ENCODE measurements at places on chromosomes 4 and X.

GRCh38 chrX:137427816-137428215, 138.1 kb upstream of the ZIC3 start:
- DNase-seq: no peak

GRCh38 chr4:47672696-47673095, 165.2 kb downstream of the CORIN start:
- DNase-seq: no peak

- DNase-seq: no peak
Observed at GRCh38 chr4:94338681-94339351, 3.8 kb downstream of the HPGDS start.

- no peak for DNase-seq
Observed at GRCh38 chr4:168621806-168622589, 125.1 kb downstream of the PALLD start.

DNA sequence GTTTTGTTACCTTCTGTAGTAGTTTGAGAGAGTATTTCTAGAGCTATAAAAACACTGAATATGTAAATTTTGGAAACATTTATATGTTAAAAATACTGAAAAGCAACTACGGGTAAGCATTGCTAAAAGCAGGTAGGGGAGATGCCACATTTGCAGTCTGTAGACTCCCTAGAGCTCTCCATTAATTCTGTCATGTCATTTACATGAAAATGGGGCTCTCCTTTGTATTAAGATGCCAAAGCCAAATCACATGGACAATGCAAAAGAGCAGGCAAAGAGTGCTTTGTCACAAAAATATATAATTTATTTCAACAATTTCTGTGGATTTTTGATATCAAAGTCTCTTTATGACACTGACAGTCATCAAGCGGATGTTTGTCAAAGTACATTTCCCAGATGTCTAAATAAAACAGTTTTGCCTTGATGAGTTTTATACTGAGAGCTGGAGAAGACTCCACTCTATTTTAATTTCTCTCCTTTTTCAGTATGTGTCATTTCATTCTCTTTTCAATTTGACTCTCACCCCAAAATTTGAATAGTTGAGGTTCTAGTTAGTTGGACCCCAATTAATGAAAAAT, 51.8 kb downstream of the LDB2 start:
- DNase-seq: no peak

GRCh38 chr4:118729287-118730286, 44.4 kb downstream of the METTL14 start:
- no peak for DNase-seq

GRCh38 chr4:53902786-53903185, 161.6 kb downstream of the CHIC2 start:
- no peak for DNase-seq

GRCh38 chr4:41050880-41051775, 163.2 kb downstream of the APBB2 start:
- no peak for DNase-seq

GRCh38 chr4:147518086-147518485, 37.2 kb downstream of the EDNRA start:
- DNase-seq: no peak

DNA sequence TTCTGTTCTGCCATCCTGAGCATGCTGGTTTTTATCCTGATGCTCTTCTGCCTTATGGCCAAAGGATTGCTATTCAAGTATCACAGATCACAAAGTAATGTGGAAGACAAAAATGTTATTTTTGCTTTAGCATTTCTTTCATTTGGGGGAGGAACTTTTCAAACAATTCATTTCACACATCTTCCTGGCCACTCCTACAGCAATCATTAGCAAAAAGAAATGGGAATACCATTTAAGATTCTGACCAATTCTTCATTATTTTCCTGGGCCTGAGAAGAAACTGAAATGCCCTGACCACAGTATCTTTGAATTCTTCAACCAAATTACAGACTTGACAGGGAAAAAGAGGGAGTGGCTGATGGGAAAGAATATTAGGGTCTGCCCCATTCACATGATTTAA, 38.0 kb upstream of the GRID2 start:
- no peak for DNase-seq

DNA sequence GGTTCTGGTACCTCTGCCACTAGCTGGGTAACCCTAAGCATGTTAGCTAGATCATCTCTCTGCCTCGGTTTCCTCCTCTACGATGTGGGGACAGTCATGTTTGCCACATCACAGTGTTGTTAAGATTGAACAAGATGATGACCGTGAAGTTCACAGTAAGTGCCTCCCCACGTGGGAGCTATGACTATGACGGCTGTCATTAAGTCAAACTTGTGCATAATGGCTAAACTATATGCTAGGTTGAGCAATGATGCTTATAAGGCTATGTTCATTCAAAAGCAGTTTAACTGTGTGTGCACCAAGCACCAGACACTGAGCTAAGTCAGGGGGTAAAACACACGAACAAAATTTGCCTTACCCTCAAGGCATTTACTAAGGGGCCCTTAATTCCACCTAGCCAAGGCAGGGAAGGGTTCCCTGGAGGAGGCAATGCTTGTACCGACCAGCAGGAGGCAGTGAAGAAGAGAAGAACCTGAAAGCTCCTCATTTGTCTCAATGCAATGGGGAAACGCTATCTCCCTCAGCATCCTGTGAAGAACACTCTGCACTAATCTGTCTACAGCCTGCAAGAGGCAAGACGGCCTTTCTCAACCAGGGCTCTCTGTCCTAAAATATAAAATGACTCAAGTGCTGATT, 52.9 kb downstream of the MAP7D2 start:
- DNase-seq: no peak

GRCh38 chr4:148954011-148954749, 512.0 kb upstream of the NR3C2 start:
- no peak for DNase-seq

- DNase-seq: no peak
Observed at GRCh38 chrX:42973321-42973720, 195.4 kb upstream of the PPP1R2C start.

DNA sequence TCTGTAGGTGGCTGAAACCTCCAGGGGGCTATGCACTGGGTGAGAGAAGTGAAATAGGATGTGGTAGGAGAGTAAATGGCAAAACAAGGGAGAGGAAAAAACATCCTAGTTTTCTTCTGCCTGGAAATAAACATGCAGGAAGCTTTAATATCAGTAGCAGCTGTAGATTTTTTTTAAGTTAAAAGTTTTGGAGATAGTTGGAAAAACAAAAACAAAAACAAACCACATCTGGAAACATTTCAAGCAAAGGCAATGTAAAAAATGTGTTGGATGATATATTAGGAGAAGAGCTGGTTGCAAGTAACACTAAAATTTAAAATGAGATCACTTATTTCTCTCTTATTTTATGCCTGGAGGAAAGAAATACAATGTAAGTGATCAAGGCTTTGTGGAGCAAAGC, 388.0 kb downstream of the SPRY1 start:
- DNase-seq: no peak

- DNase-seq: no peak
Observed at GRCh38 chrX:105375816-105376215, 155.3 kb upstream of the TEX13A start.

DNA sequence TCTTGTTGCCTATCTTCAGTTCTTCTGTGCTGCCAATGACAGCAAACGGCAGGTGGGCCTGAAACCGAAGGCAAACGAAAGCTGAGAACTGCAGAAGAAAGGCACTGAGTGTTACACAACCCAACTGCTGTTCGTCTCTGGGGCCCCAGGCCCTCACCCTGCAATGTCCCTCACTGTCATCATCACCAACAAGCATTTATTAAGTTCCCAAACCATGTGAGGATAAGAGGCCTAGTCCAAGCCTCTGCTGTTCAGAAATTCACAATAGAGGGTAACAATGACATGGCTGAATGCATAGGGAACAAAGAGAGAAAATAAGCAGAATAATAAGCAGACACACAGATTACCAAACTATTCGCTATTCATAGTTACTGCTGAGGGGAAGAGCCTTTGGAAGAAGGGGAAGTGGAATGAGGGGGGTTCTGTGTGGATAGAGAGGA, 34.5 kb upstream of the NKRF start:
- DNase-seq: no peak

- DNase-seq: peak; percentile 43
Observed at GRCh38 chr4:102759831-102760644, 730 bp downstream of the MANBA start.

- no peak for DNase-seq
Observed at GRCh38 chr4:43816116-43816515, 632.5 kb downstream of the KCTD8 start.

GRCh38 chr4:5474756-5475155, 233.6 kb downstream of the EVC2 start:
- DNase-seq: no peak

DNA sequence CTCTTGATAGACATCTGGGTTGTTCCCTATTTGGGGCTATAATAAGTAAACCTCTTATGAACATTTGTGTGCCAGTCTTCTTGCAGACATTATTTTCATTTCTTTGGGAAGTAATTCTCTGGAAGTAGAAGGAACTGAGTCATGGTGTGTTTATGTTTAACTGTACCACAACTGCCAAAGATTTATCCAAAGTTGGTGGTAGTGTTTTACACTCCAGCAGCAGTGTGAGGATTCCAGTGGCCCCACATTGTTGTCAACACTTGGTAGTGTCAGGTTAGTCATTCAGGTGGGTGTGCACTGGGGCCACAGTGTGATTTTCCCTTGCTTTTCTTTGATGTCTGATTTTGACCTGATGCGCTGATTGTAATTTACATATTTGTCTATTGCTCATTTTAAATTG, 5.0 kb upstream of the UVSSA start:
- DNase-seq: no peak

GRCh38 chrX:154749856-154750255, 1.0 kb downstream of the GAB3 start:
- no peak for DNase-seq

DNA sequence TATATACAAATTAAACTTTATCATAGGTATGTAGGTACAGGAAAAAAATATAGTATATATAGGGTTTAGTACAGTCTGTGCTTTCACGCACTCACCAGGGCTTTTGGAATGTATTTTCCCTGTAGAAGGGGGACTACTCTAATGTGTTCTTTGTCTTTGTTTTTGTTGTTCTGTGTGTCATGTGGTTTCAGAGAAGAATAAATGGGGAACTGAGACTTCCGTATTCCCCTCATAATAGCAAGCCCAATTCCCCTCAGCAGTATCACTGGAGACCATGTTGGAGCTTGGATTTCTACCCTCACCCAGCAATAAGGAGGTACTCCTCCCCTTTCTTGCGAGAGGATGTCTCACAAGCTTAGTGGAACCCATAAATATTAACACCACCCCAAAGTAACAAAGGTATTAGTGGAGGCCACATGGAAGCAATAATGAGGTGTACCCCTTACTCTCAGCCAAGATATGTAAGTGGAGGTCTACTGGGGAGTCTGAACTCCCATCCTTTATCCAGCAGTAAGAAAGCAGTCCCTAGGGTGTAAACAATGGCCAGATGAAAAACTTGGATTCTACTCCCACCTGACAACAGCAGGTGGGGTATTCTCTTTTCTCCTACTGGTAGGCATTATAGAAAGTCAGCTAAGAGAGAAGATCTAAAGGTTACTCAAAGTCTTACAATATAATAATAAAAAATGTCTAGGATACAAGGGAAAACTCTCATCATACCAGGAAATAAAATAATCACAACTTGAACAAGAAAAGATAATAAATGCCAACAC, 805.4 kb upstream of the GALNTL6 start:
- no peak for DNase-seq

DNA sequence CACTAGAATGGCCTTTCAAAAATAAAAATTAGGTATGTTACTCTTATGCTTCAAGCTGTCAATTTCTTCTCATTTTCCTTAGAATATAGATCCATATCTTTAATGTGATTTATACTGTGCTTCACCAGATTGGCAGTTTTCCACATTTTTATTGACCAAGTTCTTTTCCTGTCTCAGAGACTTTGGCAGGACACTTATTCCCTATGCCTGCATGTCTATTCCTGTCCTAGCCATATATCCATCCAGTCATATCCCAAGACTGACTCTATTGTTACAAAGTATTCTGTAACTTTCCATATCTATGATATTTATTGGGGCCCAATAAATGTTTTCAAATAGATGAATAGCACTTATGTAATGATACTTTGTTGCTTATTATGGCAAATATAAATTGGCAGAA, 450.7 kb downstream of the GASK1B start:
- DNase-seq: no peak

DNA sequence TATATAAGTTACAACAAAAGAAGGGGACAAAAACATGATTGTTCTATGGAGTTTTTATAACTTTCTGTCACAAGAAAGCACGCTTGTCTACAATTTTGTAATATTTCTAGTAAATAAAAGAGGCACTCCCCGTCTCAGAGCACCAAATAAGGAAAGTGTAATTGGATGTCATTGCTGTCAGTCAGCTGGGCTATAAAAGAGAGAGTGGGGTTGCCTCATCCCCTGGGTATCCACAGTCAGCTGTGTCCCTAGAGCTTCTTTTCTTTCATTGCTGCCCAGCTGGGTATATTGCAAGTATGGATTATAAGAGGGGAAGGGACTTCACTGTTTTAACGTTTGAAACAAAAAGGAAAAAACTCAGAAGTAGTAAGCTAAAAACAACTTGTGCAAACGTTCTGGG, 61.3 kb downstream of the NPNT start:
- DNase-seq: no peak

- no peak for DNase-seq
Observed at GRCh38 chrX:42955349-42955748, 177.4 kb upstream of the PPP1R2C start.

DNA sequence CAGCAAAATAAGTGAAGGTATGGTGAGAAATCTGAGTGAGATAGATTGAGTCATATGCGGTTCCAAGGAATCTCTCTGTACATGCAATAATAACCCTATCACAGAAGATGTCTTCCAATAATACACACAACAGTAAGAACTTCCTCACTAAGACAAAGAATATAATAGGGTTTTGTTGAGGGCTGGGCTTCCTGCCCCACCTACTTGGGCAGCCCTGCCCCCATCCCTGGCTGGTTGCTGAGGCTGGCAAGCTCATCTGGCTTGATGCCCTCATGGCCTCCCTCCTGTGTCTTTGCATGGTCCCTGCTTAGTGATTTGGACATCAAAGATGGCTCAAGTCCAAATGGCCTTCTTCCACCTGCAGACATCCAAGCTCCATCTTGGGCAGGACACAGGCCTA, 2.7 kb downstream of the GEMIN8 start:
- no peak for DNase-seq

DNA sequence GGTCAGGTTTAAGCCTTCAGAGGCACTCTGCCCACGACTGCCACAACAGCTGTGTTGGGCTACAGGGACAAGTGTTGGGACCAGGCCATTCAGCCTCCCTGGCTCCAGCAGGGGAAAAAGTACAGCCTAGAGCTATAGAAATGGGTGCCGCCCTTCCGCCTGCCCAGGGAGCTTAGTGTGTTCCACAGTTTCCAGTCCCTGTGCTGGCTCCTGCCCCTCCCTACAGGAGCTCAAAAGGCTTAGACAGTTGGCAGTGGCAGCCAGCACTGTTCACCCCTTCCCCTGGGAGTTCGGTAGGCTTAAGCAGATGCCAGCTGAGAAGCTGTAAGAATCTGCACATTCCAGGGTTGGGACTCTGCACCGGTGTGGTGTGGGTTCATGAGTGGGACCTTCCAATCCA, 408.2 kb upstream of the INTU start:
- no peak for DNase-seq

GRCh38 chr4:89835413-89835812, 1.5 kb downstream of the SNCA start:
- no peak for DNase-seq

All from left renal cortex interstitium (tissue), 4 donors.